Activated CD4-positive, CD25-positive, alpha-beta regulatory T cell (primary cell): ENCODE measurements at places on chromosomes 3 and 15.

- no peak for DNase-seq
These were observed 907.4 kb downstream of the NTRK3 start for GRCh38 chr15:87349181-87349580.

DNA sequence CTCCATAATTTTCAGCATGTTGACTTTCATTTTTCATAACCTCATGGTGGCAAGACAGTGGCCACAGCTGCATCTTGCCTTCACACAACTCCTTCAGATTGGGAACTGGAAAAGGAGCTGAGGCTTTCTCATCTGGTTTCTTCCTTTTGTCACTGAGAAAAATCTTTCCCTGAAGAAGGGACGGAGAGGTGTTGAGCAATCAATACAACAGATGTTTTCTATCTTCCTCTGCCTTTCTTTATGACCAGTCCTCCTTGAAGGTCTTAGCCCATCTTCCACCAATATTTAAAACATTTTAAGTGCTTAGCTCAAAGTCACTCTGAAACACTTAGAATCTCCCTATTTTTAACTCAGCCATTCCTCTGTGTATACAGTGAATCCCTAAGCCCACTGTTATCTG, 11.9 kb downstream of the ZNF660 start:
- no peak for DNase-seq

- DNase-seq, result no peak
These were observed 37.9 kb downstream of the SLC9A9 start for GRCh38 chr3:143810166-143810952.

DNA sequence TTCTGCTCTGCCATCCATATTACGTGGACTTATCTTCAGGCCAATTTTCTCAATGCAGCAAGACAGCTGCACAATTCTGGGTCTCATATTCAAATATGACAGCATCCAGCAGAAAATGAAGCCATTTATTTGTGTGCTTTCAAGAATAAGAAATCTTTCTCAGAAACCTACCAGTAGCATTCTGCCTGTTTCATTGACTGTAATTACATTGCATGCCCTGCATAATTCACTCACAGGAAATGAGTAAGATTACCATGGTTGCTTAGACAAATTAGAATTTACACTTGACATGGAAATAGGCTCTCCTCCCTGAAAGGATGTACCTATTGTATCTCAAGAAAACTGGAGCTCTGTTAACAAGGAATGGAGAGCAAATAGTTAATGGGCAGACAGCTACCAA, 346.6 kb upstream of the DCBLD2 start:
- no peak for DNase-seq

DNA sequence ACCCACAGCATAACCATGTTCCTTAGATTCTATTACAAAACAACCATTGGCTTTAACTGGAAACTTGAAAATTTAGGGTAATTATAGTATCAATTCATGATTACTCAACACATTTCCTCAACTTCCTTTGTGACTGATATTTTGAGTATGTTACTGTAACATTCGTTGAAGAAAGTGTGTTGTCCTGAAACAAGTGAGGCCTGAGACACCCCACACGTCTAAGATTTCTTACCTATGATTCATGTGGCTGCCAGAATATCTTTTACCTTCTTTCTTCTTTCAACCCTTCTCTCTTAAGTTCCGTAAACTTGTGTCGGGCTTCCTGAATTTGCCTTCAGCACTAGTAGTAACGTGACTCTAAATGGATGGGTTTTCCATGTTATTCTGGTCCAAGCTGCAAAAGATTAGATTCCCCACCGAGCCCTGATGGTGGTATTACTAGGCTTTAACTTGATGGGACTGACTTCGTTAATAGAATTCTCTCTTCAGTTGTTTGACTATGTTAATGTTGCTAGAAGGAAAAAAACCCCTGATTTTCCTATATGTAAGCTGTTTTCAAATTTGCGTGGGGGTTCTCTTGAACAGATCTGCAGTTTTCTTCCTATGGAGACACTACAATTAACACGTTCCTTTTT, 296.0 kb upstream of the ICE2 start:
- DNase-seq, result no peak

GRCh38 chr3:168051070-168051469, 44.7 kb downstream of the GOLIM4 start:
- no peak for DNase-seq

GRCh38 chr15:47685141-47685870, 32.0 kb upstream of the SEMA6D start:
- no peak for DNase-seq

GRCh38 chr3:120661945-120662344, 20.1 kb downstream of the HGD start:
- DNase-seq, result no peak

- DNase-seq, result no peak
These were observed 41.5 kb downstream of the GPD1L start for GRCh38 chr3:32147933-32148332.

DNA sequence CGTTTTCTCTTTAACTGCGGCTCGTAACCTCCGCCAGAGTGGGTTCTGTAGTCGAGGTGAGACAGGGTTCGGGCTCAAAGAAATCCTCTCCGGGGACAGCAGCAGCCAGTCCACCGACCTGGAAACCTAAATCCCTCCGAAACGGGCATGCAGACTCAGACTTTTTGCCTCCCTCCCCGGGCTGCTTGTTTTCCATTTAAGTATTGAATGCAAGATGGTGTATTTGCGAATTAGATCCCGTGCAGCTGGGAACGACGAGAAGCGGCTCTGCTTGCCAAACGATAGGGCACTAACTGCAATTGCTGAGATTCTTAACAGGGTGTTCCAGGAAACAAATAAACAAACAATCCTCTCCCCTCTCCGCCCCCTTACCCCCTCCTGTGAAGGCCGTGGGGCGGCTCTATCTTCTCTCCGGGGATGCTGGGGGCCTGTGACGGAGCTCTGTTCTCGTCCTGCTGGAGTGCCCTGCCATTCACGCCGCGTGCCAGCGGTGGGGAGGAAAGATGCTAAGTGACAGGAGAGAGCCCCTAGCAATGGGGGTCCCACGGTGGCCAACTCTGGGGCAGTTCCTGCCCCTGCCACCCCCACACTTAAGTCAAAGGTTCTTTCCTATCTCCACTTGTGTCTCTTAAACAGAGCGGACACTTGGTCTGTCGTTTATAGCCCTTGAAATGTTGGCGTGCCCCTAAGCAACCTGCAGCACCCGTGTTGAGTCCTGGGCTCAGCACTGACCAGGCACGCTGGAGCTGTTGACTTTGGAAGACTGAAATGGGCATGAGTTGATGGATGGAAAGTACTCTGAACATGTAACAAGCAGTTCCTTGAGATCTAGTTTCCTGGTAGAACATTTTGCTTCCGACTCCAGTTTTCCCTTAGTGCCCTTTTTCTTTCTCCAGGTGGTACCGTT, 1.3 kb upstream of the ETV5 start:
- DNase-seq, result no peak

- DNase-seq, result peak; percentile 4
These were observed 1.1 kb downstream of the RAF1 start for GRCh38 chr3:12662593-12663400.

DNA sequence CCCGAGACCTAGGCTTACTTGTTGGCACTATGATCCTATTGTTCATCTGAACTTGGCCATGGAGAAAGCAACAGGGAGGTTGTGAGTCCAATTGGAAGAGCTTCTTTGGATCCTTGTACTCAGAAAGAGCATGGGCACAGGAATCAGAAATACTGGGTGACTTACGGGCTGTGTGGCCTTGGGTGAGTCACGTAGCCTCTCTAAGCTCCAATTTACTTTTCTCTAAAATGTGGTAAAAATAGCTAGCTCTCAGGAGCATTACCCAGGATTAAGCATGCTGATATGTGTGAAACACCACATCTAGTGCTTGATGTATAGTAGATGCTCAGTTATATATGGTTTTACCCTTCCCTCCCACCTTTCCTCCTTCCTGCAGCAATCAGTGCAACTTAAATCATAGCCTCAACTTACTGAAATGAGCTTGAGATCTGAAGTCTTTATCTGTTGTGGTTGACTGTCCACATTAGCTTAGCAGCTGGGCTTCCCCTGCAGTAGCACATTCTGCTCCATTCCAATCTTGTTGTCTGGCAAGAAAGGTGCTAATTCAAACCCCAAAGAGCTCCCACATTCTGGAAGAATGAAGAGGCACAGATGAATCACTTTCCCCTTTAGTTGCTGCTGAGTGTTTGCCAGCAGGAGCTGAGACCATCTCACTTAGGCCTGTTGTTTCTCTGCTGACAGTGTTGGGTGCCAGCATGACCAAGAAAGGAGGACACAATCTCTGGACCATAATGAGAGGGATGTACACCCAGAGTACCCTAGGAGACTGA, 299.1 kb upstream of the TRIM42 start:
- no peak for DNase-seq
